NCI-H774 (cell line): ENCODE measurements at places on chromosomes 7 and 10.
A peak's percentile ranks its signal among the peaks of the same experiment; 100 is the strongest.

GRCh38 chr7:115707258-115708012, 323.1 kb downstream of the TFEC start:
- DNase-seq = peak; percentile 70

- no peak for DNase-seq
These were observed 42.9 kb downstream of the ELFN1 start for GRCh38 chr7:1712907-1713501.

- DNase-seq = no peak
These were observed 57.6 kb downstream of the VCL start for GRCh38 chr10:74055383-74056049.

GRCh38 chr10:71489077-71489476, 92.4 kb downstream of the CDH23 start:
- no peak for DNase-seq

DNA sequence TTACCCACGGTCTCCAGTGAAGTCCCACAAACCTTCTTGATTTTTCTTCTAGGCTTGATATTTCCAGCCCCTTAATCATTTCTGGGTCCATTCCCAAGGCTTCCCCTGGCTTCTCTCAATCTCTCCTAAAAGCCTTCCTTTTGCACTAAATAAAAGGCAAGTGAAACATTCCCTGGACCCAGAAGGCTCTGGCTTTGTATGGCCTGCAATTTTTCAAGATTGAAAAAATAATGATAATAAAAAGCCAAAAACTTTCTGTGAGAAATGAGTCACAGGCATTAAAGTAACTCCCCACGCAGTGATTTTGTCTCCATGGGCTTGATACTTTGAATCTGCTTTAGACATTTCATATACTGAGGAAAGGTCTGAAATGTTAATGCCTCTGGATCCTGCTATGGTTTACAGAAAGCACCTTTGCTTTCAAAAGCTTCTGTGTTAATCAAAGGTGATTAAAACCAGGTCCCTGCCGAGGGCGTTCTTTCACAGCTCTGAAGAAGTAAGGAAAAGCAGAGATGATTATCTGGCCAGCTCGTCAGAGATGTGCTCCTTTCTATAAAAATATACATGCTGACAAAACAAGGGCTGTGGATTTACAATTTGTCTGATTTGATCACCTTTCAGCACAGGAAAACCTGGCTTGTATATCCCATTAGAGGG, 118.9 kb upstream of the TMEM72 start:
- no peak for DNase-seq

DNA sequence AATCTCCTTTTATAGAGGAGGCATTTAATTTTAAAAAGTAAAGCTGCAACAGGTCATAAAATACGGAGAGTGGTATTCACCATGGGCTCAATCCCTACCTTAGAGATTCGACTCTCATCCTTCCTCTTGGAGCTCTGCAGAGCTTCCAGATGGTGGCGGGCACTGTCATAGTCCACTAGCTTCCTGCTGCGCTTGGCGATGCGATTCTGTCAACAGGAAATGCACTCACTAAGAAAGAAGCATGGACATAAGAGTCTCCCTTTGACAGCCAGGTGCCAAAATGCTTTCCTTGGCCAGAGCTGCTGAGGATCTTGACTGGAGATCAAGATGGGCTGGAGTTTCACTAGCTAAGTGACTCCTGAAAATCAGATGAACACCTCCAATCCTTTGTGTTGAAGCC, 154.4 kb downstream of the AMPH start:
- DNase-seq = no peak

DNA sequence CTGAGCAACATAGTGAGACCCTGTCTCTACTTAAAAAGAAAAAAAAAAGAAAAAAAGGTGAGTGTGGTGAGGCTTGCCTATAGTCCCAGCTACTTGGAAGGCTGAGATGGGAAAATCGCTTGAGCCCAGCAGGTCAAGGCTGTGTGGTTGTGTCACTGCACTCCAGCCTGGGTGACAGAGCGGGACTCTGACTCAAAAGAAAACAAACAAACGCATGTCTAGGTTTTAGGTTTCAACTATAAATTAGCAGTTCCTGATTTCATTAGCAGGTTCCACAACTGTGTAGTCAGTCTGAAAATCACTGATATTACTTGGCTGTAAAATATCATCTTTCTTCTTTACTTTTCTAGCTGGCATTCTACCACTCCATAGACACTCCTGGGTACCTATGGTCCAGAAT, 155.7 kb upstream of the HGF start:
- no peak for DNase-seq

GRCh38 chr7:68146983-68147382, 1150.3 kb downstream of the TYW1 start:
- DNase-seq = no peak

DNA sequence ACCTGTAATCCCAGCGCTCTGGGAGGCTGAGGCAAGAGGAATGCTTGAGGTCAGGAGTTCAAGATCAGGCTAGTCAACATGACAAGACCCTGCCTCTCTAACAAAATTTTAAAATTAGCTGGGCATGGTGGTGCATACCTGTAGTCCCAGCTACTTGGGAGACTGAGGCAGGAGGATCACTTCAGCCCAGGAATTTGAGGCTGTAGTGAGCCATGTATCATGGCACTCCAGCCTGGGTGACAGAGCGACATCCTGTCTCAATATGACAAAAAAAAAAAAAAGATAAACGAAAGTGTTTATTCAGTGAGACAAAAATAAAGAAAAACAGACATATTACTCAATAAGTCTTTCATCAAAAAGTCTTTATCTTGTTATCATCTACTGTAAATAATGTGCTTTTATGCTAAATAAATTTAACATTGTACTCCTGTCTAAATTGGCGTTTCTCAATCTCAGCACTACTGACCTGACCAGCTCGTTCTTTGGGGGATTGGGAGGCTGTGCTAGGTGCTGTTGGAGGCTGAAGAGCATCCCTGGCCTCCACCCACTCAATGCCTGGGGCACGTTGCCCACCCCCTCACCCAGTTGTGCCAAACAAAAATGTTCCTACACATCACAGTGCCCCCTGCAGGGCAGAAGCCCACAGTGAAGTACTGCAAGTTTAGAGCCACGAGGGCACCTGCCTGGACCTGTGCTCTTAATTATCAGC, 57.7 kb downstream of the NCAPG2 start:
- DNase-seq = peak; percentile 23

DNA sequence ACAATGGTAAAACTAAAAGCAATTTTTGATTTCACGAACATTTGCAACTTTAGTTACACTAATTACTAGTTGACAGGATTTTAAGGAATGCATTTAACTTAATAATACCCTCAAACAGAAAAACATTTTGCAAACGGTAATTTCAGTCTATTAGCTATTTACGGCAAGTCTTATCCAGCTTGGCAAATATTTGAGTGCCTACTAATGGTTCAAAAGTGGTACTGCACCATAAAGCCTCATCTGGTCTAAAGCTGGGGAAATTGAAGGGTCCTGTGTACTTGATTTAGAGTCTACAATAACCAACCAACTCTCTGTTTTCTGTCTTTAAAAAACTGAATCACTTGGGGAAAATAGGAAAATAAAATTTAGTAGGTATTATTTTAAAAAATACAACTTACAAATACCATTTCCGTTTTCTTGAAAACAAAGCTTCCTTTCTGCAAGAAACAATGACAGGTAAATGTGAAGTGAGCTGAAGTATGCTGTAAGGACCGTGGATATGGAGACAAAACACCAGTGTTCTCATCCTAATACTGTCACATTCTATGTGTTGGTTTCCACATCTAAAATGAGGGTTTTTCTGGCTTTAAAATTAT, 142.3 kb downstream of the VPS50 start:
- DNase-seq = no peak

- no peak for DNase-seq
These were observed 12.5 kb downstream of the CALML5 start for GRCh38 chr10:5486853-5487235.

DNA sequence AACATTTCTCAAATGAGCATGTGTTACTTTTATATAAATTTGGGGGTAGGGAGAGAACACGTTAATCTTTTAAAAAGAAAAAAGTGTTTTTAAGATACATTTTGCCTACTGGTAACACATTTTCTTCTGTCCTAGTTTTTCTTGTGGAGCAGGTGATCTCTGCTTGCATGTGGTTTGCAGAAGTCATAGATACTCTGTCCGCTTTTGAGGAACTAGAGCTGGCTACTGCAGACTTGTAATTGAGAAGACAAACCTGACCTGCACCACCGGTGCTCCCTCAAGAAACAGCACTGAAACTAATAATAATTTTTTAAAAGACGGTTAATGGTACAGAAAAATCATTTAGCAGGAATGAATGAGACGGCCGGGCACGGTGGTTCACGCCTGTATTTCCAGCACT, 243.1 kb downstream of the KIAA1217 start:
- DNase-seq = no peak

DNA sequence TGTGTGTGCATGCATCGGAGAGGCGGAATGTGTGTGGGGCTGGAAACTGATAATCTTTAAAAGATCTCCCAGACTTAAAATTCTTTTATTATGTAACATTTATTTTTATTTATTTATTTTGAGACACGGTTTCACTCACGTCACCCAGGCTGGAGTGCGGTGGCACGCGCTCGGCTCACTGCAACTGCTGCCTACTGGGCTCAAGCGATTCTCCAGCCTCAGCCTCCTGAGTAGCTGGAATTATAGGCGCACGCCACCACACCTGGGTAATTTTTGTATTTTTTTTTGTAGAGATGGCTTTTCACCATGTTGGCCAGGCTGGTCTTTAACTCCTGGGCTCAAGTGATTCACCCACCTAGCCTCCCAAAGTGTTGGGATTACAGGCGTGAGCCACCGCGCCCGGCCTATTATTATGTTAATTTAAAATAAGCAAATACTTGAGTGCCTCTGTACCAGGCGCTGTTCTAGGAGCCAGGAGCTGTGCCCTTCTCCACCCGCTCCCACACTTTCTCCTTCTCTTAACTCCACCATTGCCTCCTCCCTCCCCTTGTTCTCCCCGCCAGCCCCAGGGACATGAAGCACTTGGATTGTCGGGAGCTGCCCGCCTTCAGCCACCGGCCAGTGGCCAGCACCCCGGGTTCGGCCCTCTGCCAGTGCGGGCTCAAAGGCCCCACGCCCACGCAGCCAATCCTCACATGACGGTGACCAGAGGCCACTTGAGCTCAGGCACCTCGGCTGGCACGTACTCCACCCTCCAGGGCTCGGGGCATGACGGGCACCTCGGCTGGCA, 163.6 kb downstream of the DNAJB6 start:
- DNase-seq = no peak

- no peak for DNase-seq
These were observed 6.2 kb downstream of the GIGYF1 start for GRCh38 chr7:100687751-100688300.
